ENCODE measurements at places on chromosomes 12 and 14.

- peak; percentile 26 for DNase-seq
Observed at GRCh38 chr12:102059343-102059742, 2.4 kb downstream of the WASHC3 start.

DNA sequence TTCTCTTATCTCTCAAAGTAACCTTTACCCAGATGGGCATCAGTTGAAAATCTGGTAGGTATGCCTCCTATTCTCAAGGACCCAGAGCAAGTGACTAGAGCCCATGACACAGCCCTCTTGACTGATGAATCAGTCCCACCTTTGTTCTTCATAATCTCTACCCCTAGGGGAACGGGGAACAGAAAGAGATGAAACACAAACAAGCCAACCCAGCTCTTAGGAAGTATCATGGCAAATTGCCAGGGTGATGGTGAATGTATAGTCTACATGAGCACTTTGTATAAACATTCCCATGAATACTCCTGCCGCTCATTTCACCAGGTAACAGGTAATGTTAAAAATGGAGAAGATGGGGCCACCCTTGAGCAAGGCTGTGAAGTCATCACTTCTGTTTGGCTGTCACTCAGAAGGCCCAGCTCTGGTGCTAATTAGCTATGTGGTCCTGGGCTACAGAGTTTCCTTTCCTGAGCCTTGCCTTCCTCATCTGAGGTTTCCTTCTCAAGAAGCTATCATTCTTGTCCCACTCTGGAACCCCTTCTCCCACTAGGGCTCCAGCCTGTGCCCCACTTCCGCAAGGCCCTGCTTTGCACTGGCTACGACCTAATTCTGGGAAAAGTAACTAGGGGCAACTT, 161.7 kb downstream of the ANO2 start:
- no peak for DNase-seq

DNA sequence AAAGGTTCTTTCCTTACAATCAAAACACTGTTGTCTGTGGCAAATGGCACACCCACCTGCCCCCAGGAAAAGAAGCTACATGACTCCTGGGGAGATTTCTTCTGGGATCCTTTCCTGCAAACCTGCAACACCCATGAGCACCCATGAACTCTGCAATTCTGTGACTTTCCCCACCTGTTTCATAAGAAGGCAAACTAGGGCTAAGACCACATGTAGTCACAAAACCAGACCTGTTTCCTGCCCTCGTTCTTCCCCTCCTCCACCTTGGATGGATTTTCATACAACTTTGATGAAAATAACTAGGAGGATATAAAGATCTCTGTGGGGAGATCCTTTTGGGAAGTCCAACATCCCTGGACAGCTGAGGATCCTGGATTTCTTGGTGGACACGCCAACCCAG, 1084.7 kb downstream of the BCL11B start:
- no peak for DNase-seq

DNA sequence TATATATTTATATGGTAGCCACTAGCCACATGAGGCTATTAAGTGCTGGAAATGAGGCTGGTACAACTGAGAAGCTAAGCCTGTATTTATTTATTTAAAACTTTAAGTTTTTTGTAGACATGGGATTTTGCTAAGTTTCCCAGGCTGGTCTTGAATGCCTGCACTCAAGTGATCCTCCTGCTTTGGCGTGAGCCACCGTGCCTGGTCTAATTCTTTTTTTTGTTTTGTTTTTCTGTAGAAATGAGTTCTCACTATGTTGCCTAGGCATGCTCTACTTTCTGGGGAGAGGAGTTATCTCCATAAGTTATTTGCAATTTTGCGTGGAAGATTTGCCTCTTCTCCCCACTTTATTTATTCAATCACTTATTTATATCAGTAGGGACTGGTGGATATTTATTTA, 4.8 kb upstream of the SNRNP35 start:
- DNase-seq: peak; percentile 43

DNA sequence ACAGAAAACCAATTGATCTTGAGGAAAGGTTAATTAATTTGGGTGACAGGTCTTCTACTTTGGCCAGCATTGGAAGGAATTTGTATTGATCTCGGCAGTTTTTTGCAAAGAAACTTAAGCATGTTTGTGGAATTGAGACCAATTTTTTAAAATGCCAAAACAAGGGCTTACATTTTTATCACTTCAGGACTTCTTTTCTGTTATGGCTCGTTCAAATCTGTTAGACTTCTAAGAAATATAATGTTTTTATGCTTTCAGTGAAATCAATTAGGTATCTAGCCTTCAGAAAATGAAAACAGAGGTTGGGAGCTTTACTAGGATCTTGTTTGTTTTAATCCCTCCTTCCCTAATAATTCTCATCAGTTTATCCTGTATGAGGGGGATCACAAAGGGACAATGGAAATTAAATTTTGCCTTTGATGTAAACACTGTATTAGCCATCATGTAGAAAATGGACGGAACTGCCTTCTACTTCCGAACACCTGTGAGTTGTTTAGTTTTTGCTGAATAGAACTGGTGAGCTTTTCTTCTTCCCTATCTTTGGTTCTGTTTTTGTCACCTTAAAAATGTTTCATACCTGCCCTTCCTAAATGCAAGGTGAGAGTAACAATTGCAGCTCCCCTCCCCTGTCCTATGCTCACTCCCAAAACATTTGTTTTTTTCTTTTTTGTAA, 7.8 kb downstream of the FOXA1 start:
- DNase-seq: no peak

DNA sequence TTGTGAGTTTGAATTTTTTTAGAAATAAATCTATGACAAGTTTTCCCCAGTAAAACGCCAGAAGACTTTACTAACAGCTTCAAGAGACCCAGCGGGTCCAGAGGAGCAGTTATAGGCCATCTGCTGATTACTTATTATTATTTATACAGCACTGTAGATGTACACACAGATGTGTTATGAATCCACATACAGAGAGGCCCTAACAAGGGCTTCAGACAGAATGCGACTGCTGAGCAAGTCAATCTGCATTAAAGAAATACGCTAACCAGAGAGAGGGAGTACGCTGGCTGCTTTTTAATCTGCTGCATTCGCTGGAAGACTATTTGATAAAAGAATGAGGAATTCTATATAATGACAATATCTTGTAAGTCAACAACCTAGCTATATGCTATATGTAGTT, 32.5 kb downstream of the ATF7 start:
- no peak for DNase-seq

DNA sequence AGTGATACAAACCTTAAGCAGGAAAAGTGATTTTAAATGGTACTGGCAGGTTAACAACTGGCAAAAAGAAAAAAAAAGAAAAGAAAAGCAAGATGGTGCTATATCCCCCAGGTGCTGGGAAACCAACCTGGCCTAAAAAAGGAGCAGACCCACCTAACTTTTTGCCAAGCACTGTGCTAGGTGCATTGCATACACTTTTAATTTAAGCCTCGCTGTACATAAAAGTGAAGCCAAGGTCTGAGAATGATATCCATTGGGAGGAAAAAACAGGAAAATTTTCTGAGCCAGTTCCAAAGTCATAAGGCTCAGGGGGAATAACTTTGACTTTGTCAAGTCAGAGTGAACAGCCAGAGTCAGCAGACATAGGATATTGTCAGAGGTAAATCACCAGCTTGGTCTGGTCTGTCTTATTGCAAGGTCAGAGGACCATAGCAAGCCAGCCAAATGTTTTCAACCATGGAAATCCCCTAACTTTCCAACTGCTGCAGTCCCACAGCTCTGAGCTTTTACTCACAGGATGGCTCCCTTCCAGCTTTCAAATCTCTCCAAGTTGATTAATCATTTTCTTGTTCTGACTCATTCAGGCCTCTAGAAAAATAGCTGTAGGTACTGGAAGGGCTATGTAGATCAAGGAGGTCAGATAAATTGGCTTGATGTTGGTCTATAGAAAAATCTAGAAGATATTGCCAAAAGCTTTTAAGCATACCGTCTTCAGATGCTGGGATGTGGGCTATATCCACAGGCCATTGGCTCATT, 412.9 kb downstream of the RAD51B start:
- no peak for DNase-seq

- DNase-seq: no peak
Observed at GRCh38 chr14:37247791-37248461, 50.2 kb downstream of the MIPOL1 start.

- no peak for DNase-seq
Observed at GRCh38 chr14:89406361-89406760, 10.7 kb downstream of the FOXN3 start.

- DNase-seq: no peak
Observed at GRCh38 chr12:66131067-66131688, 628 bp upstream of the LLPH start.

DNA sequence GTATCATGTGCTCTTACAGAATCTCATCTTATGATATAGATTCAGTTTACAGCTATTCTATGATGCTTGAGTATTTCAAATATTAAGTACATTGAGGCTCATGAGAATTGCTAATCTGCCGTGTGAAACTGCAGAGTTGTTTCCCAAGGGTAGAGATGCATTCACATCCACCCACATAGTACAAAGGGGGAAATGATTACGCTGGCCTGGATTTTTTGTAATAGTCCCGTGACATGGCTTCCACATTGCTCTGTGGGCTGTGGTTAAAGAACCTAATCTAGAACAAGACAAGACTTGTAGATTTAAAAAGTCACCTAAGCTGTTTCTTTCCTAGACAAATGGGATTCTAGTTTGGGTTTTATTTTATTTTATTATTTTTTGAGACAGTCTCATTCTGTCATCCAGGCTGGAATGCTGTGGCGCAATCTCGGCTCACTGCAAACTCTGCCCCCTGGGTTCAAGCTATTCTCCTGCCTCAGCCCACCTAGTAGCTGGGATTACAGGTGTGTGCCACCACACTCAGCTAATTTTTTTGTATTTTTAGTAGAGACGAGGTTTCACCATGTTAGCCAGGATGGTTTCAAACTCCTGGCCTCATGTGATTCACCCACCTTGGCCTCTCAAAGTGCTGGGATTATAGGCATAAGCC, 13.0 kb upstream of the RIOX1 start:
- no peak for DNase-seq

GRCh38 chr14:67856827-67857226, 37.2 kb downstream of the RAD51B start:
- no peak for DNase-seq

DNA sequence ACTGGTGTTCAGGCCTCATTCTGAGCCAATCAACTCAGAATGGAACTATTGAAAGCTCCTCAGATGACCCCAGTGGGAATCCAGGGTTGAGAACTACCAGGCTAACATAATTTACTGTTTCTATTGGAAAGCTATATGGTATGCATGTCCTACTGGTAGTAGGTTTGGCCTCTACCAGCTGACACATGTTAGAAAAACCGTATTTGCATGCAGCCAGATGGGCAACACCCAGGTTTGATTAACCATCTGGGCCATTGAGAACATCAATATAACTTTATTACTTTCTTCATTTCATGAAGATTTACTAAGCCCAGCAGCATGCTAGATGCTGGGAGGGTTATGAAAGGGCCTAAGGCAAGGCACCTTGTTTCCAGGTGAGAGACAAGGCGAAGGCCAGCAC, 181.4 kb upstream of the PARP11 start:
- DNase-seq: no peak

GRCh38 chr14:24665440-24665991, 31.5 kb upstream of the GZMB start:
- DNase-seq: peak; percentile 84

DNA sequence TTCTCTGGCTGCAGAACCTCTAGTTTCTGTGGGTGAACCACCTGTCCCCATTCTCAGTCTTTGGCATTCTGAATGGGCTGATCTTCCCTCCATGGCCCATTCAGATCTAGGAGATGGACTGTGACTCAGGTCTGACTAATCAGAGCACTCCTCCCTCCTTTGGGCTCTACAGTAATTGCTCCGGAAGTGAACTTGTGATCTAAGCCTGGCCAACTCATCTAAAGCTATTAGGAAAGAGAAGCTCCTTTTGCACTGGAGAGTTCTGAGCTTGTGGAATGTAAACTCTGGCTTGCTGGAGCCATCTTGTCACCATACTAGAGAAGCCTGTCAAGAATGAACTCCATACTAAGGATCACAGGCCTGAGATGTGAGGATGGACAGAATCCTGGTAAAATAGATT, 168.2 kb downstream of the SUDS3 start:
- DNase-seq: no peak

- DNase-seq: no peak
Observed at GRCh38 chr14:42110167-42110566, 503.5 kb downstream of the LRFN5 start.

GRCh38 chr14:75636100-75636692, 24.5 kb downstream of the ERG28 start:
- DNase-seq: no peak

- no peak for DNase-seq
Observed at GRCh38 chr12:51976376-51977160, 25.1 kb downstream of the ACVR1B start.

DNA sequence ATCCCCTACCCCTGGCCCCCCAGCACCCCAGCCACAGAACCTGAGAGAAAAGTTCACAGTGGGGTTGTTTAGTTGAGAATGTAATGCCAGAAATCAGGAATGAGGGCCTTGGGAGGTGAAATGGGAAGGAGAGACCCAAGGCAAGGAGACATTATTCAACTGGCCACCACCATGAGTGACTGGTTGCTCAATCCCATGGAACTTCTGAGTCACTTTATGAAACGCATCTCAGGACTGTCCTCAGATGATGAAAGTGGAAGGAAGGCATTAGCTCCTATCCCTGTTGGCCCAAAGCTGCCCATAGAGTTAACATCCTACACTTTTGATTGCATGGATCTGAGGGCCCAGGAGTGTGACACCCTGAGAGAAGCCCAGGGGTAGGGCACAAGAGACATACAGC, 25.4 kb upstream of the TCL1A start:
- DNase-seq: no peak

GRCh38 chr14:83908419-83908818, 1621.5 kb upstream of the FLRT2 start:
- no peak for DNase-seq

- DNase-seq: peak; percentile 43
Observed at GRCh38 chr12:30753233-30753632, 1.5 kb downstream of the CAPRIN2 start.

- DNase-seq: no peak
Observed at GRCh38 chr14:53022593-53022992, 71.7 kb upstream of the FERMT2 start.

- DNase-seq: no peak
Observed at GRCh38 chr12:130199581-130200390, 37.5 kb downstream of the FZD10 start.

- no peak for DNase-seq
Observed at GRCh38 chr12:14630793-14631192, 63.1 kb upstream of the PLBD1 start.

GRCh38 chr14:92560106-92560865, 46.7 kb downstream of the RIN3 start:
- peak; percentile 59 for DNase-seq

GRCh38 chr12:77932216-77932615, 101.5 kb downstream of the NAV3 start:
- no peak for DNase-seq

DNA sequence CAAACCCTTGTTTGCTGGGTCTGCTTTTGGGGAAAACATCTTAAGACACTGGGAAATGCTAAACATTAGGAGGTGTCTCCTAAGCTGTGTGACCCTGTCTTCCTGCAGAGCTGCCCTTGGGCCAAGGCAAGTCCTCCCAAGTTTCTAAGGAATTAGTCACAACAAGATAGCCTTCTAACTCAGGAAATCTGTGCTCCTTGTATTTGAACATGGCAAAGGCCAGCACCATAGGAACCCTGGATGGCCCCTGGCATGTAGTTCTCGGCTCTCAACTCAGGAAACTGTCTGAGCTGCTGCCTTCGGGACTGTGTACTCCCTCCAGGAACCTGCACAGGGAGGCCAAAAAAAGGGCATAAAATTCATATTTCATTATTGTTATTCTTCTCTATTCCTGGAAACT, 37.6 kb upstream of the LTBP2 start:
- DNase-seq: no peak

- DNase-seq: peak; percentile 77
Observed at GRCh38 chr12:29148911-29149690, at the start of gene FAR2. FAR2 (plus strand) TSS chr12:29149278; CDS start chr12:29270450, 121,172 bp downstream.

Measured in activated CD8-positive, alpha-beta T cell treated with anti-CD3 and anti-CD28 coated beads, Interleukin-2, amount 10 ng/mL, durations not matched to agents 7 days and 5 days (primary cell).